Suppressor macrophage (primary cell): ENCODE measurements at places on chromosomes 6 and 20.

DNA sequence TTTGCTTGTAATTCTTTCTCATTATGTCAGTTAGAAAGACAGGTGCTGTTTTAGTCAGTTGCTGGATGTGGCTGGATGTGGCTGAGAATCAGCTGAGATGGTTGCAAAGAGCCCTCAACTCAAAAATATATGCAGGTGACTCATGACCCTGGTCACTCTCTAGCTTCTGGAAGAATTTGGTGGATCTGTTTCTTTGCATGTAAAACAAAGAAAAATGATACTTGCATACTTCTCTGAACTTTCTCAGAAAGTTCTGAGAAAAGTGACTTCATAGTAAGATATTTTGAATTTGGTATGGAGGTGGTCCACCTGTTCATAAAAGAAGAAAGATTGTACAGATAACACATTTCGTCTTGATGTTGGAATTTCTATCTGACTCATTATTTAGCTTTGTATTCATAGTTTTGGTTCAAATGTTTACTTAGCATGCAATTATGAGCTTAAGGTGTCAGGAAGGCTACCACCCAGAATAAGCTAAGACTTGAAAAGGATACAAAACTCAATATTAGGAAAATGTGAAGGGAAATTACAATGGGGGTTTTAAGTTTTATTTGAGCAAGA lies 163.2 kb upstream of the OLIG3 start:
- DNase-seq: no peak

GRCh38 chr20:3045042-3045815 lies 623 bp upstream of the MRPS26 start:
- peak; percentile 63 for DNase-seq

DNA sequence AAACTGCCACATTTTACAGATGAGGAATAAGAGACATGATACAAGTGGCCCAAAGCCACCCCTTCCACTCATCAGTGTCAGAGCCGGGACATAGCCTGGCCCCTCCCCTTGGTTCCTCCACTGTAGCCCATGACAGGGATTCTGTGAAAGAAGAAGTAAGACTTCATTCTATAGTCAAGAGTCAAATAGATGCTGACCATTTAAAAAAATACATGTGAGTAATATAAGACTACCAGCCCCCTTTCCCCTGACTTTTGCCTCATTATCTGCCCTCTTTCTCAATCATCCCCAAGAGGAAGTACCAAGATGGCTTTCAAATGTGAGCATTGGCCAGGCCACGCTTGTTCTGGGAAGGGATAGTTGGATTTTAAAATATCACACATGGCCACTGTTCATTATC lies 57.8 kb upstream of the TAB2 start:
- peak; percentile 92 for DNase-seq

- DNase-seq: no peak
These were observed 218.9 kb downstream of the EYA4 start for GRCh38 chr6:133460101-133460500.

GRCh38 chr6:100565439-100566104 lies 100.9 kb upstream of the SIM1 start:
- no peak for DNase-seq

- DNase-seq: no peak
These were observed 69.1 kb downstream of the FOXA2 start for GRCh38 chr20:22515264-22515663.

GRCh38 chr6:158249340-158249836 lies 62.9 kb upstream of the TULP4 start:
- no peak for DNase-seq

DNA sequence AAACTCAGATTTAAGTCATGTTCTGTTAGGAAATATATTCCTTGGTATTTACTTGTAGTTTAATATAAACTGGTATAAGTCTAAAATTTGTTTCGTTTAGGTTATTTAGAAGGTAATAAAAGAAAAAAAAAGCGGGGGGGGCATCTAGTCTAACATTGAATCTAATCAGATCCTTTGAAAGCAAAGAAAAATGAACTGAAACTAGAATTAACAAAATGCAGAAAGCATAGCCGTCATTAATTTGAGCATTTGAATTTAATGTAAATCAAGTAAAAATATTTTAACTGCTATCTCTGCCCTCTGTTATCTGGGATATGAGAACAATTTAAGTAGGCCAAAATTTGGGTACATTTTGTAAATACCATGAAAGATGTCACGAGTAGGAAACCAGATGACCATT lies 54.1 kb downstream of the SNX9 start:
- DNase-seq: no peak

- no peak for DNase-seq
These were observed 16.4 kb downstream of the SLC17A5 start for GRCh38 chr6:73637404-73637803.

- no peak for DNase-seq
These were observed 18.6 kb downstream of the FOXO3 start for GRCh38 chr6:108579328-108579721.

DNA sequence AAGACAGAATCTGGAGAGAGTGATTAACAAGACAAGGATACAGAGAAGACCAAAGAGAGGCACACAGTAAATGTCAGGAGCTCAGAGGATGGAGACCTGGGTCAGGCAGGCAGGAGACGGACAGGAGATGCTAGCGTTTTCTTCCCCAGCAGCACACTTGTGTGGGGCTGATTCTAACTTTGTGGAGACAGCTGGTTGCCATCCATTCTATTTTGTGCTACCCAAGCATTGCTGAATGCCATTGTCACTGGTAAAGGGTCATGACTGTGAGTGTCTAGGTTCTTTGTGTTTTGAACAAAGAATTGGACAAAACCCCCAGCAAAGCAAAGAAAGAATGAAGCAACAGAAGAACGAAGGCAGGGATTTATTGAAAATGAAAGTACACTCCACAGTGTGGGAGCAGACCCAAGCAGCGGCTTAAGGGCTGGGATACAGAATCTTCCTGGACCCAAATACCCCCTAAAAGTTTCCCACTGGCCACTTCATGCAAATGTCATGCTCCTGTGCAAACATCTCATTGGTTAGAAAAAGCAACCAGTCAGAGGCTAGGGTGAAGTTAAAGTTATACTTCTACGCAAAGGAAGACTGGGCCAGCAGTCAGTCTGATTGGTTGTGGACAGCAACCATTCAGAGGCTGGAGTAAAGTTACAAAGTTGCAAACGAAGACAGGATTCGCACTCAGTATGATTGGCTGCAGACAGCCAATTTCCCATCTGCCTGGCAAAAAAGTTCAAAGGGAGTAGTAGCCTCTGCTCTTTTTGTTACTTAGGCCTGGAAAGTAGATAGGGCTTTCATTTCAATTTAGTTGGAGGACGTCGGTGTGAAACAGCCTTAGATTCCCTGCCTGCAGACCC lies 17.5 kb downstream of the PTK7 start:
- peak; percentile 47 for DNase-seq

- DNase-seq: no peak
These were observed 41.2 kb downstream of the ADGRG6 start for GRCh38 chr6:142342986-142343385.

GRCh38 chr20:59207742-59208357 lies 44.2 kb downstream of the ZNF831 start:
- DNase-seq: peak; percentile 86

- DNase-seq: no peak
These were observed 50.1 kb upstream of the DEK start for GRCh38 chr6:18314317-18314997.

DNA sequence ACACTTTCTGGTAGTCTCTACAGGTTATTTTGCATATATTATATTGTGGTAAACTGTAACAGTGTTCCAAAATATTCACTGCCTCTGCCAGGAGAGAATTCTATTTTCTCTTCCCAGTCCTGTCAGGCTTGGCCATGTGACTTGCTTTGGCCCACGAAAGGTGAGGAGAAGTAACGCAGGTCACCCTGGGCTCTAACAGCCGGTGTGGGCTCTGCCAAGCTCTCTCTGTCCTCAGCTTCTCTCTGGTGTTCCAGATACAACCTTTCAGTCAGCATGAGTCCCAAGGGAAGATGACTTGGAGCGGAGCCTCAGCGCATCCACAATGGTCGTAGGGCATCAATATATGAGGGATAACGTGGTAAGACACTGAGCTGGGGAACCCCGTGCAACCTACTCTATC lies 113.0 kb upstream of the RREB1 start:
- no peak for DNase-seq

- no peak for DNase-seq
These were observed 151.3 kb downstream of the LCA5 start for GRCh38 chr6:79385893-79386292.

GRCh38 chr6:16751251-16751946 lies 9.9 kb downstream of the ATXN1 start:
- DNase-seq: no peak

- peak; percentile 65 for DNase-seq
These were observed 724.6 kb downstream of the UTRN start for GRCh38 chr6:145009711-145010110.

GRCh38 chr20:53220482-53221307 lies 248.5 kb downstream of the TSHZ2 start:
- DNase-seq: no peak

- no peak for DNase-seq
These were observed 179.5 kb downstream of the BTBD9 start for GRCh38 chr6:38460186-38460585.

GRCh38 chr20:57437672-57438330 lies 46.6 kb downstream of the RBM38 start:
- DNase-seq: no peak

- DNase-seq: no peak
These were observed 9.3 kb downstream of the PREX1 start for GRCh38 chr20:48818481-48818987.

DNA sequence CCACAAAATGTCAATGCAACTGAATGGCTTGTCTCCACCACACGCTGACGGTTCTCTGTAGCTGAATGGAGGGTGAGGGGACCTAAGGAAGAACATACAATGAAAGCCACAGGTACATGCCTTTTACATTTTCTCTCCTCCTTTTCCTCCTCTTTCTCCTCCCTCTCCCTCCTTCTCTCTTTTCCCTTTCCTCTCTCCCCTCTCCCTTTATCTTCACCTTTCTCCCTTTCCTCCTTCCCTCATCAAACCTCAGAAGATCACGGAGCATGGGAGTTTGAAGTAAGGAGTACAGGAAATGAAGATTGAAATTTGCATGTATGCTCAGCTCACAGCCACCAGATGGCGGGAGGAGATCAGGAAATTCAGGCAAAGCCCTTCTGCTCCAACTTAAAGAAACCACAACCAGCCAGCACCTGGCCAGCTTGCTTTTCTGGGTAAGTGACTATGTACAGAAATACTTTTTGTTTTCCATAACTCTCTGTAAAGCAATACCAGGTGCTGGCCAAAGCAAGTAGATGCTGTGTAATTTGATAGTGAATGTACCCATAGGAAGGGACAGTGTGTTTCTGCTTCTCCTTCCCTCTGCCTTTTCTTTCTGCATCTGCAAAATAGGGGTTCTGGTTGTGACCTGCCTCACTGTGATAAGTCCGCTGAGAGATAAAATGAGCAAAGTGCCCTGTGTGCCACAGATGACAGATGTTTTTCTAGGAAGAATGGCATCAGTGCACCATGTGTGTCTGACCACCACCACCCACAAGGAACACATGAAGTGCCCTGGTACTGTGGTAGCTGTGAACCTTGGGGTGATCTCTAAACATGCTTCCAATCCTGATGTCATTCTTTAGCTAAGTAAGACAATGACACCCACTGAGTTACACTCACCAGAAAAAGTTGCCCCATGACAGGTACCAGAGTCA lies 18.6 kb upstream of the FOXO3 start:
- peak; percentile 74 for DNase-seq

DNA sequence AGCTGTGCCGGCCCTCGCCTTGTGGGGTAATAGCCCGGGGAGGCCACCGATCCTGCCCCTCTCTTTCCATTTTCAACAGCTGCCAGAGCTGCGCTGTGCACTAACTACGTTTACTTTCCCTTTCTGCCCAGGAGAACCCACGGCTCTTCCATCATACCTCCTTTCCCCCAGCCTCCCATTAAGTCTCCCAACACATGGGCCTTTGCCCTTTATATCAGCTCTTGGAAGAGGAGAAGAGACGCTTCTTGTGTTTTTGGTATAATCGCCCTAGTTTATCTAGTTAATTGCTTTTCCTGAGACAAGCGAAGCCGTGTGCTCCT lies 637 bp downstream of the UBR2 start:
- no peak for DNase-seq

DNA sequence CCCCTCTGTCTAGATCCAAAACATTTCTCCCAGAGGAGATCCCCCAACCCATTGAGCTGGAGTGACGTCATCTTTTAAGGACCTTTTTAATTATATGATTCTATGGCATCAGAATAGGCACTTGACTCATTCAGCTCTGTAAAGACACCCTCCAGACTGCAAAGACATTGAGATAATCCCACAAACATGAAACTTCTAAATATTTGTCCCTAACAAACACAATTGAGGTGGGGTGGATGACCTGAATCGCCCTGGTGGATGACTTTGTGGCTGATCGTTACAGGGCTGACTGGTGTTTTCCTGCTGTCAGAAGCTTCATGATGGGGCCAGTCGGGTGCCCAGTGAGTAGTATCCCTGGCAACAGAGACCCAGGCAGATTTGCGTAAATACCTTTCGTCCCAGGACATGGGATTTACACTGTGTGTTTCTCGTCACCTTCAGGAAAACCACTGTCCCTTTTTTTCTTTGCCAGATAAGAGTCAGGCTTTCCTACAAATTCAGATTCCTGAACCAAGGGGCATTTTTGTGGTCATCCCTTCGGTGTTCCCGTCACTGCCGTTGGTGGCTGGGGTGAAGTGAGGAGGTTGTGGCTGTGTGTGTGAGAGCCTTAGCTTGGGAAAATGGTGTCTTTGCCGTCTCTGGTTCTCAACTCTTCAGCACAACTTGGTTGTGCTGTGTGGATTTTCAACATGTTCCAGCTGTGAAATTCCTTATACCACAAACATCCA lies 5.3 kb upstream of the PCK1 start:
- no peak for DNase-seq

GRCh38 chr6:31270788-31271640 lies 878 bp downstream of the HLA-C start:
- peak; percentile 41 for DNase-seq

GRCh38 chr6:158031381-158032353 lies 50.0 kb downstream of the SYNJ2 start:
- peak; percentile 91 for DNase-seq

- peak; percentile 49 for DNase-seq
These were observed 119.0 kb upstream of the STMND1 start for GRCh38 chr6:16982807-16983206.

GRCh38 chr20:23094927-23095326 lies 8.8 kb upstream of the CD93 start:
- no peak for DNase-seq

DNA sequence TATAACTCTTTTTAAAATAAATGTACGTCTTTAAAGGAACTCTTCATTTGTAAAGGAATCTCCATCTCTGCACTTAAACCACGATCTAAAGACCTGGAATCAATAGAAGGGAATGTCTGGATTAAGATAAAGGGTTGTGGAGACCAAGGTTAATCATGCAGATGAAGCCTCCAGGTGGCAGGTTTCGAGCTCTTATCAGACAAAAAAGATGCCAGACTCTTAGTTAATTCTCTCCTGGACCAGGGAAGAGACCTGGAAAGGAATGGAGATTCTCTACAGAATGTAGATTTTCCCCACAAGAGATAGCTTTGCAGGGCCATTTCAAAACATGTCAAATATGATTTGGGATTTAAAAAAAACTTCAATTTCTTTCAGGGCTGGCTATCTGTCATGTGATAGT lies 71.5 kb upstream of the SSTR4 start:
- no peak for DNase-seq
